Hypothalamus (tissue), 51 donors: ENCODE measurements at places on chromosomes 2 and 18.
A peak's percentile ranks its signal among the peaks of the same experiment; 100 is the strongest.

GRCh38 chr2:203361922-203362321 is 33.7 kb downstream of the ABI2 start:
- no peak for DNase-seq

- no peak for DNase-seq
Measured at GRCh38 chr18:43077510-43078308, 37.8 kb downstream of the RIT2 start.

DNA sequence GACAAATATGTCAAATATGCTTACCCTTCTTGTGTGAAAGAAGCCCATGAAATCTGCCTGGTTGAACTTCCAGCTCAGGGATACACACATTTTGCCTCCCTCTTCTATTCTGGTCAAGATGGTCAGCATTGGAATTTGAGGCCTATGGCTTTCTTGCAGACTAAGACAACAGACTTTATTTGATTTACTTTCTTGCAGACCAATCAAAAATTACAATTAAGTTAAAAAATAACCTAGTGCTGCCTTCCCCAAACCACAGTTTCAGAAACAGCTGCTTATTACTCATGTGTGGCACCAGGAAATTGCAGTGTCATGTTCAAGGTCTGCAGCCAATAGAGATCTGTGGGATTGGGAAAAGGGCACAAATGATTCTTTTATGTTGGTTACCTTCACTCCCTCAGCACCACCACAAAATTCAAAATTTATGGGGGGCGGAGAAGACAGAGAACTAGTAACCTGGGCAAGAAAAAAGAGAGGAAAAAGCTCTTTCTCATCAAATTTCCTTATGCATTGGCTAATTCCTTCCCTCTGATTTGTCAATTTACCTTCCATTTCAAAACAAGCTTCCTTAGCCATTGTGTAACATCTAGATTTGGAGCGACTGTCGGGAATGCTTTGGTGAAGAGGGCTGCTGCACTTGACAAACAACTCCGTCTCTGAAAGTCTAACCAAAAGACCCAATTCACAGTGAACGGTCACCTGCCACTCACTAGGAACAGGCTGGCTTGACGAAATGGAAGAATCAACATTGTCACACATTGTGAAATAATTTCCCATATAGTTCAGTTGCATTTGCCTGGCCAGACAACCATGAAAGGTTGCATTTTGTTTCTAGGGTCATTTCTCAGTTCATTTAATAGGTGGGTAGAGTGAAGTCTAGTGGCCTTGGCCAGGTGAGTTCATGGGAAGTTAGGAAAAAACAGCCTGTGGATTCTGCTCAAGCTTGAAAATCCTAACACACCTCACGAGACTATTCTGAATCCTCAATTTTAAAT is 100.4 kb upstream of the FZD5 start:
- no peak for DNase-seq

DNA sequence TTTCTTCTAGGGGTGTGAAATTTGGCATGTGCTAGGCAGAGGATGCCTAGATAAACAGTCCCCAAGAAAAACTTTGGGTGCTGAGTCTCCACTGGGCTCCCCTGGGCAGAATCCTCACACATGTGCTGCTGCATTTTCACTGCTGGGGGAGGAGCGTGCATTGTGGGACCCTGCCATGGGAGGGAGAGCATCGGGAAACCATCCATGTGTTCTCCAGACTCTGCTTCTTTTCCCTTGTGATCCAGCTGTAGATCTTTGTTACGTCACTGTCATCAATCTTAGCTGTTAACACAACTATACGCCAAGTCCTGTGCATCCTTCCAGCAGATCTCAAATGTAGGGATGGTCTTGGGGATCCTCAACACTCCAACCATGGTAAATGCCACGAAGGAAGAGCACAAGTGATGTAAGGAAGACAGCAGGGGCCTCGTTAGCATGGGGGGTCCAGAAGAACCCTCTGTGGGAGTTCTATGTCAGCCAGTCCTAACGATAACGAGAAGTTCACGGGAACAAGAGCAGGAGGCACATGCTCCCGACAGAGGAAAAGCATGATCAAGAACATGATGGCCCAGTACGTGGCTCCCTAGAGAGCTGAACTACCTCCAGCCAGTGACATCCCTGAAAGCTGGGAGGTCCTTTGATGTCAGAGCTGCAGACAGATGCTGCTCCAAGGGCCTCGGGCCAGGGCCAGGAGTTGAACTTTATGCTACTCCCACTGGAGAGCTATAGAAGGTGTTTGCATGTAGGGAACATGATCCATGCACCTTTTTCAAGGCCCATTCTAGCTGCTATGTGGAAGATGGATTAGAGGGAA is 41.1 kb upstream of the NPAS2 start:
- no peak for DNase-seq

DNA sequence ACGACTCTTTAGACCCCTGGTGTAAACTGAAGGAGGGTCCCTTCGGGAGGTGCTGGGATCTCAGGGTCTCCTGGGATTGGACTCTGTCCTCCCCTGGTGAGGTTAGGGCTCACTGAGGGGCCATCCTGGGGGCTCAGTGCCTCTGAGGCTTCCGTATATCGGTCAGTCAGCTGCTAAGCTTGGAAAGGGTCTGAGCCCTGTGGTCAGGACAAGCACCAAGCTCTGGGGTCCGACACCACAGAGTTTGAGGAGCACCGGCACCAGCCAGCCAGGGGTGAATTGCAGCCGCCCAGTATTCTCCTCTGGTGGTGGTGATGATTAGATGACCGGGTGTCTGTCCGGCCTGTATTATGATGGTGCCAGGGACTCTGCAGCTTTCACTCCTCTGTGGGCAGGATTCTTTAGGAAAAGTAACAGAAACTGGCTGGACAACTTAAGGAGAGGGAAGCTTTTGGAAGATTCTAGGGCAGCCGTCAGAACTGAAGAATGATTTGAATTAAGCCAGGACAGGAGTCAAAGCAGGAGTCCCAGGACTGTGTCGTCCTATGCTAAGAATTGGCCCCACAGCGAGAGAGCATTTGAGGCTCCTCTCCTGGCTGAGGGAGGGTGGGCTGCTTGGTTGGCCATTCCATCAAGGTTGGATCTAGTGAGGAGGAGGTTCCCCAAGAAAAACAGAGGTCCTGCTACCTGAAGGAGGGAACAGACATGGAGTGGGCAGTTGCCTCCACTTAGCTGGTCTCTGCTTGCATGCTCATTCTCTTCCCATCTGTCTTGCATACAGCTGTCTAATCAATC is 158.6 kb upstream of the HS6ST1 start:
- DNase-seq: no peak

- no peak for DNase-seq
Measured at GRCh38 chr2:45938649-45939511, 287.4 kb downstream of the PRKCE start.

GRCh38 chr2:128526455-128526976 is 207.8 kb upstream of the HS6ST1 start:
- no peak for DNase-seq

GRCh38 chr2:149187057-149187456 is 143.3 kb upstream of the LYPD6 start:
- no peak for DNase-seq

- no peak for DNase-seq
Measured at GRCh38 chr18:62728254-62728653, 12.9 kb downstream of the PHLPP1 start.

- no peak for DNase-seq
Measured at GRCh38 chr2:150479075-150479915, 8.2 kb downstream of the RND3 start.

GRCh38 chr2:96113951-96114350 is 2.4 kb downstream of the ADRA2B start:
- DNase-seq: no peak

DNA sequence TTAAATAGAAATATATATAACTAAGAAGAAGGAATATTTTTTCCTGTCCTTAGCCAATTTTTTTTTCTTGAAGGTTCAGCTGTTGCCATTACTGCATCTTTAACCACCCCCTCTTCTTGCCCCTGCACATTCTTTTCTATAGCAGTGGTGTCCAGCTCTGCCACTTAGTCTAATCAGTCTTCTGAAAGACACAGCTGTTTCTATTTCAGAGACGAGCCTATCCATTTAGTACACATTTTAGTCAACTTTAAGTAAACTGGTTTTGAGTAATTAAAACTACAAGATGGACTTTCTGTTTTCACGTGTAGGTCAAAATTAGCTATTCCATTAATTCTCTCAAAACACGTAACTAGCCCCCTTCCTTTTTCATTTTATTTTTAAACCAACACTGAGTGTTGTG is 21.0 kb downstream of the SPOPL start:
- DNase-seq: no peak

DNA sequence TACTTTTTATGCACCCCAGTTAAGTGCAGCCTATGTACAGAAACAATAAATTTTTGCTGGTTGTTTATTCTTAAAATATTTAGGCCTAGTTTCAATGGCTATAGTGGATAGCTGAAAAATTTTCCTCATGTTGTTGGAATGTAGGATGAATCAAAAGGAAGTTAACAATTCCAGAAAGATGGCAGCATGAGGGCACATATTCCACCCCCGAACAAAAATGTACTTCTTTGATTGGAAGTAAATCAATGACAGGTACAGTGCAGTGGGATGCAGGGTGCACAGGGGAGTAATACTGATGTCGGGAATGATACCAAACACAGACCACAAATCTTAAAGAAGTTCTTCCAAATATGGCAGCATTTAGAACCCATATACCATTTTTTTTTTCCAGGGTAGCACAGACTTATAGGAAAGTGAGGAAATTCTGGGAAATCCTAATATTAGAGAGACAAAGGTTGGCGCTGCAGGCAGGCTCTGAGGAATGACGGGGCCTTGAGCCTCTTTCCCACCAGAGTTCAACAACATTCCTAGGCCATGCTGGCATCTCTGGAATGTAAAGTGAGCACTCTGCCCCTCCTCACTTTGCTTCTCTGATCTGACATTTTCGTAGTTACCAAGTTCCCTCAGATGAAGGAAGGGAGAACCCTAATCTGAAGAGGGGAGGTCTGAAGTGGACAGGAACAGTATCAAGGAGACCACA is 36.6 kb upstream of the IKZF2 start:
- no peak for DNase-seq

DNA sequence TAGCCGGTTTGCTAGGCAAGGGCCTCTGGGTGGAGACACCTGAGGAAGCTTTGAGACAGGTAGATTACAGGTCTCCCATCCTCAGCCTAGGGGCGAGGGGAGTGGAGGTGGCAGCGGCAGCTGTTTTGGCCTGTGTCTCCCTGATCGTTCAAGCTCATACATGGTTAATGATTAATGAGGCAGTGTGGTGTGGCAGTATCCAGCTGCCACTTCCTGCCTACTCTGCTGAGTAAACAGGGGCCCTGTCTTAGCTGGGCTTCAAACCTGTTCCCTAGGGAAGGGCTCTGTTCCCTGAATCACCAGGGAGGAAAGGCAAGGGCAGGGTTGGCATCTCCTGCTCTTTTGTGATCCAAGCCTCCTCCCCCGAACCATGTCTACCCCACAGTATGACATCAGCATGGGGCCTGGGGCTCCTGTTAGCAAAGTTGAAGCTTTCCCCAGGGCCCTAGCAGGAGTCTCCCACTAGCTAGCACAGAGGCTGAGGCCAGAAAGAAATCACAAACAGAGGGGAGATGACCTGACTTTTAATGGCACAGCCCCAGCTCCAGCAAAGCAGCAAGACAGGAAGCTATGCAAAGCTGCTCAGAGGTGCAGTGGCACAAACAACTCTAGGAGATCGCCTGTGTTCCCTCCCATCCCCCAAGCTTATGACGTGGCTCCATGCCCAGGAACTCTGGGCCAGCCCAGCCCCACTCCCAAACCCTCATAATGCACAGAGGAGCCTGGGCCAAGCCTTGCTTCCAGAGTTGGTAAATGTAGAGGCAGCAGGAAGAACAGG is 3.7 kb upstream of the TUBA4B start:
- DNase-seq: peak; percentile 53

DNA sequence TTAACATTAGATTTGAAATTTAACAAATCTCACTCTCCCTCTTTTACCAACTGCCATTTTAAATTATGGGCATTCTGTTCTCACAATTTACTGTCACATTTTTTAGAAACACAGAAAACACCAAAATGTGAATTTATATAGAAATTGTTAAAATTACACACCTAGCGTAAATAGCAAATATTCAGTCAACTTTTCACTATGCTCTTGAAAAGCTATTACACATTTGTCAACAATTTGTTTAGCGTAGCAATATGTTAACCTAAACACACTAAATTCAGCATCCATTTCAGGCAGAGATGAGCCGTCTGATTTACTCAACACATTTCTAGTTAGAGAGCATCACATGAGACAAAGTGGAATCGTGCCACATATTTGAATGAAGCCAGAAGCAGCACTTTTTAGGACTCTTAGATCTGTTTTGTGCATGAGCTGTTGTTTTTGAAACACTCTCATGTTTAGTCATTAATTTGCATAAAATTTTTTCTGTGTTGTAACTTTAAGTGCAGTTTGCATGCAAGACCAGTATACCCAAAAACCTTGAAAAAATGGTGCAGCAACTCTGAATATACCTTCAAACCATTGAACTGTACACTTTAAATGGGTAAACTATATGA is 8.2 kb downstream of the TTC32 start:
- DNase-seq: no peak

- DNase-seq: no peak
Measured at GRCh38 chr2:223416815-223417610, 185.1 kb downstream of the SCG2 start.

- DNase-seq: no peak
Measured at GRCh38 chr2:203104273-203104672, 89.6 kb downstream of the NBEAL1 start.

DNA sequence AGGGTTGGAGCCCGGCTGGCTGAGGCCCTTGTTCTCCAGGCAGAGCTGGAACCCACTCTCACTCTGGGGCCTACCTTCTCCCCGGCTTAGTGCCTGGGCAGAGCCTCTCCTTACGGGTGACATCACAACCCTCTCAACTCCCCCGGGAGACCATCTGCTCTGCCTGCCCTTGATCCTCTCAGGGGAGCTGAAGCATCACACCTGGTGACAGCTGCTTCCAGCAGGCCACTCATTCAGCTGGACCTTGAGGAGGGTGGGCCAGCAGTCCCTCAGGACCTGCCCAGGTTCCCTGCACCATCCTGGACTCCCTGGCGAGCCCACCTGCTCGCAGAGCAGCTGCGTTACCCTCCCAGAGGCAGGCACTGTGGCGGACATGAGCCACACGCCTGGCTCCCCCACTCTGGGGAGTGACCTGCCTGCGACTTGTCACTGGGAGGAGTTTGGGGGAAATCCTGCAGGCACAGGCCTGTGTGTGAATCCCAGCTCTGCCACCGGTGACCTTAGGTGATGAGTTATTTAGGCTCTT is 13.1 kb downstream of the HS6ST1 start:
- no peak for DNase-seq

DNA sequence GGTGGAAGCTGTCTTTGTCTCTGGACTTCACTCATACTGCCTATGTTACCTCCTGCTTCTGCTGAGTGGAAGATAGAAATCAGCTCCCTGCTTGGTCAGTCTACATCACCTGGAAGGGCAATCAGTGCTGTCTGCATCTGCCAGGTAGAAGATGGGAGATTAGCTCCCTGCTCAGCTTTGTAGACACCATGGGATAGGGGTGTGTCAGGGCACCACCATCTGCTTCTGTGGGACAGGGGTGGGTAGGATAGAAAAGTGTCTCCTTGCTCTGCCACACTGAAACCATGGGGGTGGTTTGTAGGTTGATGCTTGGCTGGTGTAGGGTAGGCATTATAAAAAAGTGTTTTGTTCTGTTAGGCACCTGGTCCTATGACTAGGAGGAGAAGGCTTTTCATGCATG is 34.1 kb downstream of the STARD6 start:
- DNase-seq: no peak

GRCh38 chr18:48405978-48406377 is 3.2 kb downstream of the ZBTB7C start:
- DNase-seq: no peak

- no peak for DNase-seq
Measured at GRCh38 chr2:143705108-143705707, 576.0 kb downstream of the ARHGAP15 start.
